ENCODE measurements at places on chromosomes 2 and 18. TPM values are rescaled to one million over a fixed set of nuclear protein-coding genes. Genes with fewer than 3 reads are reported as not detected.

RAB6C gene
- polyA plus RNA-seq = not detected

PLEKHM3 gene
- 2.3 TPM for polyA plus RNA-seq

IL36RN gene
- polyA plus RNA-seq = not detected

NRP2 gene
- polyA plus RNA-seq = 1.7 TPM

CRACDL gene
- polyA plus RNA-seq = 4.5 TPM

SMARCAL1 gene
- 6.8 TPM for polyA plus RNA-seq

APCDD1 gene
- polyA plus RNA-seq = 28.9 TPM

WDR43 gene
- 28.3 TPM for polyA plus RNA-seq

LOXHD1 gene
- 0.73 TPM for polyA plus RNA-seq

FEV gene
- 0.58 TPM for polyA plus RNA-seq

TUBA3D gene
- polyA plus RNA-seq = 0.33 TPM

MARCO gene
- 10.1 TPM for polyA plus RNA-seq

LRRC30 gene
- not detected for polyA plus RNA-seq

CDKL4 gene
- 0.06 TPM for polyA plus RNA-seq

MARCHF4 gene
- not detected for polyA plus RNA-seq
